ENCODE measurements at places on chromosomes 5 and 9.
A peak's percentile ranks its signal among the peaks of the same experiment; 100 is the strongest.

GRCh38 chr5:180007582-180007981, 64.0 kb downstream of the RNF130 start:
- no peak for DNase-seq

DNA sequence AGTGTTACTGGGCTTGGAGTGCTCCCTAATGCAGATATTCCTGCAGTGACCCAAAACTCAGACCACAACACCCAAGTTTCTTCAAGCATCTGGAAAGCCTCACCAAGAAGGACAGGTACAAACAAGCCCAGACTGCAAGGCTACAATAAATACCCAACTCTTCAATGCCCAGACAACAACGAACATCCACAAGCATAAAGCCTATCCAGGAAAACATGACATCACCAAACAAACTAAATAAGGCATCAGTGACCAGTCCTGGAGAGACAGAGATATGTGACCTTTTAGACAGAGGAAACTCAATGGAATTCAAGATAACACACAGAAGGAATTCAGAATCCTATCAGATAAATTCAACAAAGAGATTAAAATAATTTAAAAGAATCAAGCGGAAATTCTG, 605.6 kb downstream of the PDE4D start:
- no peak for DNase-seq

DNA sequence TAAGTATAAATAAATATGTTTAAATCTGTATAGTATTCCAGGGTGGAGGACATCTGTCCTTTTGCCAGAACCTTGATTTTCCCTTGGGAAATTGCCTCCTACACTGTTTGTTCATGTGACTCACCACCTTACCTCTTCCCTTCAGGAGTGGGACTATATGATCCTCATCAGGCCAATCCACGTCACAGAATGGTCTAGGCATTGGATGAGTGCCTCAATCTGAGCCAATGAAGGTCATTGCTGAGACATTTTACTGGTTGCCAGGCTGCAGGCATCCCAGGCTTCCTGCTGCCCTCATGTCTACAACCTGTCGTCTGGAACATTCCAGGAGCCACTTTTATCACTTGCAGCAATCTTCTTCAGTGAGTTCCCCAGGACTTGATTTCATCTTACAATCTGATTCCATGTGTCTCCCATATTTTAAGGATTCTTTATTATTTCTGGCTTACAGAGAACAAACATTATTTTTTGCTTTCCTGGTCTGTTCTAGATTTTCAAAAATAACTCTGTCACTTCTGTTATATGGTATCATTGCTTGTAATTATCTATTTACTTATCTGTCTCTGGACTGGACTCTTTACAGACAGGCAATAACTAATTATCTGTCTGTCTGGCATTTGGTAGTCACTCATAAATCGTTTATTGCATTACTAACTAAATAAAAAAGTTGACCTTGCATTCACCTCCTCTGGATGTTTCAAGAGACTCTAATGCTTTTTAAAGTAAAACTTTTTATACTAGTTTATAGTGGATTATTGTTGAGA, 107.3 kb upstream of the APC start:
- DNase-seq: no peak

DNA sequence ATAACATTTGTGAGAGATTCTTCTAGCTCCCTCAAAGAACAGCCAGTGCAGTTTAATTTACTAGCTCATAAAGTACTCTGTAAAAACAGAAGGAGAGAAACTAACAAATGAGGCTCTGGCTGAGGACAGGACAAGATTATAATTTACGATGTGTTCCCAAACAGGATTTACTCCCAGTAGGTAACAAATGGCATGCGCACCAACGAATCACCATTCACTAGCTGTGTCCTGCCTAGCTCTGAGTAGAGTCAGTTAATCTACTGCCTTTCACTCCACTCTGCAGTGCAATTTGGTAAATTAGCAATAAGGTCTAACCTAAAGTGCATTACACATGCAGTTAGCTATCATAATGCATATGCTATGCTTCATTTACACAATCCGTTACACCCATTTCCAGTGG, 497.4 kb upstream of the CCNG1 start:
- no peak for DNase-seq

DNA sequence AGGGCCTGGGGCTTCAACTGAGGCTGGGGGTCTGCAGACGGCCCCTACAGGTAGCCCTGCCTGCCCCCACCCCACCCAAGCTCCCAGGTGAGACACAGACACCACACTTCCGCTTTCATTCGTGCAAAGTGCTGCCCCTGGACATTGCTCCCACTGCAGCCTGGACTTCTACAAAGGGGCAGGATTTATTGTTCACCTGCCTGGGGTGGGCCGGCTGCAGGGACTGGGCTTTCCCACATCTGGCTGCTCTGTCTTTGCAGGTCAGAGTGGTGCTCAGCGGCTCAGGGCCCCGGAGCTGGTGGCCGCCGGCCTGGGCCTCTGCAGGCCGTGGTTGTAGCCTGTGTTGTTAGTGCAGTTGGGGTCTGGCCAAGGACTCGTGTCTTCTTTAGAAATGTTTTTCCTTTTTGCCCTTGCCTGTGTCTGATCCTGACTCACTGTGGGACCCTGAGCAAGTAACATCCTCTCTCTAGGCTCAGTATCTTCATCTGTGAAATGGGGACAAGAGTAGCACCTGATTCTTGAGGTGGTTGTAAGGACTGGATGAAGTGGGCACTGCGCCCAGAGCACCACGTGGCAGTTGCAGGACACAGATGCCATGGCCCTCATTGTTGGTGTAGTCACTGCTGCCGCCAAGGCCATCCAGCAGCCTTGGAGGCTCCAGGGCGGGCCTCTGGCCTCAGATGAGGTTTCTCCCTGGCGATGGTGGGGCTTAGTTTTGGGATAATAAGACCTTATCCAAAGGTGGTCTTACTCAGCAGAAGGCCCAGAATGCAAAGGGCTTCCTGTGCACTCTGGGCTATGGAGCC, 143.9 kb downstream of the CACNA1B start:
- no peak for DNase-seq

DNA sequence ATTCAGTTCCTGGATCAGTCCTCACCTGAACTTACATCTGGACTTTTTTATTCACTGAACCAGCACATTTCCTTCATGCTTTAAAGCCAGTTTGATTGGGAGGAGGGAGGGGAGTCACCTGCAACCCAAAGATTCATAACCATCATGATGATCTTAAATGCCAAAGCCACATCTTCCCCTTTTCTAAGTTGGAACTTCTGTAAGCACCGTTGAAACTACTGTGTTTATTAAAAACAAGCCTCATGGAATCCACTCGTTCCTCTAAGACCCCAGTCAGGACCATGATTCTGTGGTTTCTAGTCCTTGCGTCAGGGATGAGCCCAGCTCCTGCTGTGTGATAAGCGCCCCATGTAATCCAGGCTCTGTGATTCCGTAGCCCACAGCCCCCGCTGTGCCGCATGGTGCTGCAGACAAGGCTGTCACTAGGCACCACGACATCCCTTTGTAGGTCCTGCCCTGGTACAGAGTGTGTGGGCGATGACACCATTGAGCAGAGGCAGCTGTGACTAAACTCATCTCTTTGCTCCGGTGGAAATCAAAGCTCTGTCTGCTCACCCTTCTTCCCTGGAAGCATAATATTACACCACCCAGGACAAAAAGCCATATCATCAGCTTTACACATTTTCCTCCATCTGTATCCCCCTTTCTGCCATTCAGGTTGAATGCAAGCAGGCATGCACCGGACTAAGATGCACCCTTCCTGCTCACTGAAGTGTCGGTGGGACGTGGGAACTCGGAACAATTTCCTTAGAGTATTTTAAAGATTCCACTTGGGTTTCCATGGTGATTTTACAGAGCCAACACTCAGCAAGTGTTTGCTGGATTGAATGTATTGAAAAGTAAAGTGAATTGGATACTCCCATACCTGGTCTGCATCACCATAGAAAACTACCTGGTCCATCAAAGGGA, 132.0 kb upstream of the FSTL4 start:
- no peak for DNase-seq

GRCh38 chr5:95621839-95622629, 2.1 kb downstream of the GPR150 start:
- DNase-seq: no peak

DNA sequence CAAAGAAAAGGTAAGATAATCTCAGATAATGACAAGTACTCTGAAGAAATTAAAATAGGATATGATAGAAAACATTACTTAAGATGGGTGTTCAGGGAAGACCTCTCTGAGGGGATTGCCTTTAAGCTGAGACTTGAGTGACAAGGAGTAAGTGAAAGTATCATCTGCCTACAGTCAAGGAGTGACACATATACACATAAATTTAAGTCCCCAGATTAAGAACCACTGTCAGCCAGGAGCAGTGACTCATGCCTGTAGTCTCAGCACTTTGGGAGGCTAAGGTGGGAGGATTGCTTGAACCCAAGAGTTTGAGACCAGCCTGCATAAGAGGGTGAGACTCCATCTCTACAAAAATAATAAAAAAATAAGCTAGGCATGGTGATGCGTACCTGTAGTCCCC, 19.7 kb upstream of the ANKHD1 start:
- DNase-seq: no peak

DNA sequence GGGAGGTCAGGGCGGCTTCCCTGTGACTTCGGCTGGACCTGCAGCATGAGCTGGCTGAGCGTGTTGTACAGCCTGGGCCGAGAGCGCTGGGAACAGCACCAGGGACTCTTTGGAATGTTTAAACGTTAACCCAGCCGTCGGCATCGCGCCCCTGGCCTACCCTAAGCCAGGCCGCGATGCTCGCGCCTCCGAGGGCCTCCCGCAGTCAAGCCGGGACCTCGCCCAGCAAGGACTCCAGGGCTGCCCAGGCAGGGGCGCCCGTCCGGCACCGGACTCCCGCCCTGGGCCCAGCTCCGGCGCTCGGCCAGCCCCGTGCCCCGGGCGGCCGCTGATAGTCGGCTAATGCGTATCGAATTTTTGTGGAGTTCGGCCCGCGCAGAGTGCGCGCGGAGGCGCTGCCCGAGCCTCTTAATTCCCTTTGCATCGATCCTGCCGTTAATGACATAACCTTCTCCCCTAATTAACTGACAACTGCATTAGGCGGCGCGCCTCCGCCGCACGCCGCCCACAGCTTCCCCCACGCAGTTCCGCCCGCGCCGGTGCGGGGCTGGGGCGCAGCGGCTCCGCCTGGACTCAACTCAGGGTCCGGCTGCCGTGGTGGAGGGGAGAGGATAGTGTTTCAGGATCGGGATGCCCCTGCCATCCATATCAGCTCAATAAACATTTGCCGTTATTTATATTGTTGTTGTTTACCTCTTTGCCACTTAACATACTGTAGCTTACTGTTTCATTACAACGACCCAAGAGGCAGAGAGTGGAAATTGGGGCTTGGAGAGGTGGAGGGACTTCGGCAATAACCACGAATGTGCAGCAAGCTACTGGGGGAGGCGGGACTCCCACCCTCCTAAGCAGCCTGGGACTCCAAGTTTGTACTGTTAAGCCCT, 28.8 kb upstream of the CDC23 start:
- peak; percentile 5 for DNase-seq

GRCh38 chr5:149145138-149145537, 3.8 kb downstream of the ABLIM3 start:
- DNase-seq: no peak

DNA sequence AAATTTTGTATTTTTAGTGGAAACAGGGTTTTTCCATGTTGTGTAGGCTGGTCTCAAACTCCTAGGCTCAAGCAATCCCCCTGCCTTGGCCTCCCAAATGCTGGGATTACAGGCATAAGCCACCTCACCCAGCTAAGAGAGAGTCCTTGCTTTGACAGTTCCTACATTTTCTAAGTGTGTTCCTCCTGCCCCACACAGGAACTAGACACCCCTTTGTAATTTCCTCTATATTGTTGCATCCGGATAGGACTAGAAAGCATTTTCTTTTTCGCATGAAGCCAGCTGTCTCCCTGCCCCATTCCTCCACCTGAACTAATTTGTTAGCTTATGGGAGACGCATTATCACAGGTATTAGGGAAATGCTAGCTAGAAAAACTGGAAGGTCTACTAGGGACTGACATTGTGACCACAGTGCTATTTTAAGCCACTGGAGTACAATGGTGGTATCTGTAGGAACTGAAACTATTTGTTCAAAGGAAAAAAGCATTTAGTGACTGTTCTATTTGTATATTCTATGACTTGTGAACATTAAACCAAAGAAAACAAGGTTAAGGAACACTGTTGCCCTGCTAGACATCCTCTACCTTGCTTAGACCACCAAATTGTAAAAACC, 214.1 kb downstream of the SMARCA2 start:
- no peak for DNase-seq

GRCh38 chr9:8718121-8718725, 918.6 kb upstream of the DMAC1 start:
- no peak for DNase-seq

DNA sequence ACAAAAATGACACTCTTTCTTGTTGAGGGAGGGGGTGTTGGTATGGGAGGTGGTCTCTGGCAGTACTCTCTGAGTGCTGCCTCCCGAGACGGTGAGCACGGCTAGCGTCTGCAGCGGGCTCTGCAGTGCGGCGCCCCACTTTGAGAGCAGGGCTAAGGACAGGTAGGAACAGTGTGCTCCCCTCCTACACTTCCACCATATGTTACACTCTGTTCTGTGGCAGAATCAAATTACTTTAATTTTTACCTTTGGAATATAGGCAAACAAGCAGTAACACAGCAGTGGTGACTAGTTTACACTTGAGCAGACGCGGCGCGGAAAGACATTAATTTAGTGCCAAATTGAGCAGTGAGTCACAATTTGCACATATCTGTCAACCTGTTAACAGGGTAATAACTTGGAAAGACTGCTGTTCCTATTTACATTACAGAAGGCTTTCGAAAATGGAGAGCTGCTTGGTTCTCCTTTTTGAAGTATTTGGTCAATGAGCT, 136.3 kb downstream of the MED27 start:
- no peak for DNase-seq

DNA sequence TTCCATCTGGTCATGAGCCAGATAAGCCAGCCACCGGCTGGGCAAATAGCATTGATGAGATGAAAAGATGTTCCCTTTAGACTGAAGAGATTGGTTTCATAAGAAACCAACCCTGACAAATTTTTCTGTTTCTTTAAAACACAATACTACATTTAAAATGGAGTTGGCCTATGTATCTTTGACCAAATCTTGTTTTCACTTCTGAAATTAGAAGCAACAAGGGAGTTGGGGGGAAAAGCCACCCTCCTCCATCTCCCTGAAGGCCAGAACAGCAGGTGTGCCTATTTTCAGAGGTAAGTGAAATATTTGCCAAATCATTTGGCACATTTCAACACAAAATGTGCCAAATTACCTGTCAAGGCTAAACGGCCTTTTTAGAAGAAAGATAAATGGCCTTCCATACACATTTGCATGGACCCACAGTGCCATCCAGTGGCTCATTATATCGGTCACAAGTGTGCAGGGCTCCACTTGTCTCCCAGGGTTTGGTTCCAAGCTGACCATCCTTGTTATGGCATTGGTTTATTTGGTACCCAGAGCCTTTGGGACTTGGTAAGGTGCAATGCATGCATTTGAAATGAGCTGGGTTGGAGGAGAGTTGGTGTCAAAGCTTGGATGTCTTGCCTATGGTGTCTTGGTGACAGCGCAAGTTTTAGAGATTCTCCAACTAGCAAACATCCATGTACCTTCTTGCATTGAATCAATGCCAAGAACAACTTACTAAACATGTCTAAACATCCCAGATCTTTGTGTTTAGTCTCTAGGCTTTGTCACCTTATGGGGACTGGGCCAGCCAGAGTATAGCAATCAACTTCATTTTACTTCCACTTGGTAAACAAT, 372.0 kb upstream of the KIF2A start:
- peak; percentile 81 for DNase-seq
